CD4-positive, alpha-beta T cell (primary cell): ENCODE measurements at places on chromosomes 2 and 18.

GRCh38 chr2:154600927-154601494, 97.5 kb upstream of the KCNJ3 start:
- DNase-seq, result no peak

- DNase-seq, result no peak
Measured at GRCh38 chr2:223654384-223654915, 52.3 kb upstream of the SCG2 start.

DNA sequence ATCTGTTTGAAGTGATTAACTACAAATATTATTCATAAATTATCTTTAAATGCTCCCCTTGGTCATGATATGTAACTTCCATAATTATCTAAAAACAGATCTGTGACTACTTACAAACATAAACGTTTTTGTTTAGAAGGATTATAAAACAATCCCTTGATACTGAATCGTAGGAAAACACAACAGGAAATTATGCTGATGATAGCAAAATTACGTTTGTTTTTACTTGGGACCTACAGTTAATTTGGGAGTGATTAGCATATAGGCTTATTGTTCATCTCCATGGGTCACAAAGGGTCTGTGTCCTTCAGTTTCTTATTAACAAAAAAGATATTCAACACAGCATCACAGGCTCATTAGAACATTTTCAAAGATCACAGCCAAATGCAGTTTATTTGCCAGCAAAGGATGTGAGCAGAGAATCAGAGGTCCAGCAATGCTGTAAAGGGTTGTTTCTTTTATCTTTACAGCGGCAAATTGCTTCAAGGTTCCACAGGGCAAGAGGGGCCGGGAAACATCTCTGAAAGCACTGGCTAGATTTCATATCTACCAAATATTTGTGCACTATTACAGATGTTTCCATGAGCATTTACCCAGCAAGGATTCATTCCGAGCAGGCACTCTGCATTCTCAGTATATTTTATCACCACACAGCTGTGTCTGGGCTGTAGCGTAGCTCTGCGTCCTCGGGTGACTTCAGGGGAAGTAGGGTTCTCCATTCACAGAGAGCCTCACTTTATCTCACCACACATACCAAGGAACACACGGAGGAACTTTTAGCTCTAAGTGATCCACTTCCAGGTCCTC, 4.1 kb downstream of the CCDC195 start:
- no peak for DNase-seq

GRCh38 chr2:135378591-135378990, 152.4 kb downstream of the ZRANB3 start:
- no peak for DNase-seq

DNA sequence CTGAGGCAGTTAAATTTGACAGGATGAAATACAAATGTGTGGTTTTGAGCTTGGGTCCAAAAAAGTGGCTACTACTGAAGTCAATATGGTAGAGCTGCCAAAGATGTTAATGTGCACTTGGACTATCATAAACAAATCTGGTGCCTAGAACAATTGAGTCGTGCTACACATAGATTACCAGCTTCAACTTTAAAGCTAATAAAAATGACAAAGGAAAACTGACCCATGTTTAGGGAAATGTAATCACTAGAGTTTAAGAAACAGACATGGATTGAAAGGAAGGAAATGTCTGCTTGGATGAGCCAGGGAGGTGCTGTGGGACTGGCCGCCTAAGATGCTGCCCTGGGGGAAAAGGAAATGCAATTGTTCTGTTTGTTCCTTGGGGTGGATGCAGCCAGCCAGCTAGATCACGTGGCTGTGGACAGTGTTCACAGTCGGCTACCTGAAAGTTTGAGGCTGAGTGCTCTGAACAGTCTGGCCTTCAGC, 36.6 kb downstream of the CYB5A start:
- DNase-seq, result no peak

DNA sequence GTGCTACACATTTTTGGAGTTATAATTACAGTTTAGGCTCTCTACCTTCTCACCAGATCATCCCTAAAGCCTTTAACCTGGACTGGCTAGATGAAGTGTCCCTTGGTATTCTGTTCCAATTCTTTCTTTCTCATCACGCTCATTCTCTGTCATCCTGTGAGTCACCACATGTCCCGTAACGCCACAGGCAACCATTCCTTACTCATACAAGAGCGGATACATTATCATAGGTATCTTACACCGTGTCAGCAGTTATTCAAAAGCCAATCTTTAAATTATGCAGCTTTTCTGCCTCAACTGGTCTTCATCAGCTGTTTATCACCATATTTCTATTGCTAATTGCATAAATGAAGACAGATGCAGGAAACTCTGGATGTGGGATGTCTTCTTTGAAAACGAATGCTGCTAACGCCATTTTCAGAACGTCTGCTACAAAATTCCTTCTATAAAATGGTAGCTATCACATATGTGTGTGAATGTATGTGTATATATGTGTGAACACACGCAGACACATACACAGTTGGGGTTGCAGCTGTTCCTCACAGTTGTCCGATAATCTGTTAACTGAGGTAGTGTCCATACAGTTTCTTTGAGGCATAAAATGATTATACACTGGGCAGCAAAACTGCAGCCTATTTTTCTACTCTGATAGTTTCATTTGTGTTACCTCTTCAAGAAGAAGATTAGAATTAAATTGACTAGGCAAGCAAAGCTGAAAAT, 47.9 kb downstream of the EML6 start:
- no peak for DNase-seq

DNA sequence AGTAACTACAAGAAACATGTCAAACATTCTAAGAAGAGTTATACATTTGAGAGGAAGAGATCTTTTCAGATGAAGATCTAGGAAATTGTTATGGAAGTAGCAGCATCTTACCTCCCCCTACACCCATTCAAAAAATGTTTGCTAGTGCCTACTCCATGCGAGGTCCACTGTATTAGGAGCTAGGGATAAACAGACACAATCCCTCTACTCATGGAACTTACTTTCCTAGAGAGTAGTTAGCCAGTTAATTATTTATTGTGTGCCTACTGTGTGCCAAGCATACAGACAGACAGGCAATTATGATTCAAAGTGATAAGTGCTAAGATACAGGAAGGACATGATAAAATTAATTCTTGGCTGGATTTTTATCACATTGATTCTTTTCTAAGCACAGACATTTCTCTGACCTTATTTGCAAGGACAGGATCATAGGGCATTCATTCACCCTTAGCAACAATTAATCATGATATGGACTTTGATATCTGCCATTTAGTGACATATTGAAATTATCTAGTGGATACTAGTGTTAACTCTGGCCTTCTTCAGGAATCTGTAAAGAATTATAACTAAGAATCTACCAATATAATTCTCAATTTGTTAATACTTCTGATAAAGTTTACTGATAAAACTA, 19.6 kb upstream of the TDRD15 start:
- DNase-seq, result no peak

- DNase-seq, result no peak
Measured at GRCh38 chr2:62372824-62373223, 133.2 kb downstream of the TMEM17 start.

GRCh38 chr2:42547014-42547413, 21.4 kb upstream of the MTA3 start:
- no peak for DNase-seq

GRCh38 chr2:26845021-26845420, 2.9 kb upstream of the DPYSL5 start:
- no peak for DNase-seq

DNA sequence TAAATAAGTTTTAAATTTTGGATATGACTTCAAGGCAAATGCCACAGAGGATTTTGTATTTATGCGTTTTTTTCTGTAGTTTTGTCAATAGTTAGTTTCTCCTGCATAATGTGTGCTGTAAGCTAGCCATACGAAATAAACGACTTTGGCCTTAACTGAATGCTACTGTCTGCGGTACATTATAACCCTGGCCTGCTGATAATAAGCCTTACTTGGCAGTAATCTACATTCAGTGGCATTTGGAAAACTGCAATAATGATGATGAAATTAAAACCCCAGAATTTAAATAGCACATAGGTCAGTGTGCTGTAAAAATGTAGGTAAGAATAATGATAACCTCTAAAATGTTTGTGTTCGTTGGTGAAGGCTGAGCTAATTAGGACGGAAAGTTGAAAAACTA, 88.8 kb downstream of the LRP1B start:
- DNase-seq, result no peak

DNA sequence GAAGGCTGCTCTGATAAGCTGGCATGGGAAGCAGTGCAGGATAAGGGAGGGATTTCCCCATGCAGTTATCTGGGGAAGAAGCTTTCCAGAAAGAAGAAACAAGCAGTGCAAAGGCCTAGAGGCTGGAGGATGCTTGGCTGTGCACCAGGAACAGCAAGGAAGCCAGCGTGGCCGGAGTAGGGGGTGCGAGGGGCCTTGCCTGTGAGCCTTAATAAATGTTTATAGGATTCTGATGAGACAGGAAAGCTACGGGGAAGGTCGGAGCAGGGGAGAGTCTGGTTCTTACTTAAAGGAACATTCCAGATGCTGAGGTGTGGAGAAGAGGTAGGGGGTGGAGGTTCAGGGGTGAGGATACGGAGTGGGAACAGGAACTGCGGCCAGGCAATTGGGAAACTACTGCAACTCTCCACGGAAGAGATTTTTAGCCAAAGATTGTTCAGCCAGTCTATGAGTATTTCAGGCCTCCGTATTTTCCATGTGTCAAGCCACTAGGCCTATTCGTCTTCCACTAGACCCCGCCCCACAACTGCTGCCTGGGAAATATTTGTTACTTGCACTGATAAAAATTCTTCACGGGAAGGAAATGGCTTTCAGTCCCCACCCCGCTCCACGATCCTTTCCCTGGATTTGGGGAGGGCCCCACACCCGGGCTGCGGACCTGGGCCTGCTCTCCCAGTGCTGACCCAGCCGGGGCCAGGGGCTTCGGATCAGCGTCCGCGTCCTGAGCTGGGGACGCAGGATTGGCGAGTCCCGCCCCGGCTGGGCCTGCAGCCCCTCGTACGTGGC, 516 bp downstream of the EIF2AK2 start:
- no peak for DNase-seq

DNA sequence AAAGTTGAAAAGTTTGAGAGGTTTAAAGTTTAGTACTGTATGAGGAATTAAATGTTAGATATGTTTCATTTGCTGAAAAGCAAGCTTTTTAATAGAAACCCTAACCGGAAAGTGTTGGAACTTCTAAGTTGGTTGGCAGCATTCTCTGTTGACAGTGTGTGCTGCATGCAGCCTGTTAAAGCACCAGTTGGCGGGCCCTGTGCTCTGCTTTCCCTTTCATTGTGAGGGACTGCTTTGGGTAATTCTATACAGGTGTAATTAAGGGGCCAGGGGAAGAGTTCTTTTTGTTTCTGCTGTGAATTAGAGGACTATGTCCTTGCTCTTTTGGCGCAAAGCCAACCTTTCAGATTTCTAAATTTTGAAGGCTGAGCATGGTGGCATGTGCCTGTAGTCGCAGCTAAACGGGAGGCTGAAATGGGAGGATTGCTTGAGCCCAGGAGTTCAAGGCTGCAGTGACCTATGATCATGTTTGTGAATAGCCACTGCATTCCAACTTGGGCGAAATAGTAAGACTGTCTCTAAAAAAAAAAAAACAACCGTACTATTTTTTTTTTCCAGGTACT, 20.1 kb downstream of the PLEKHB2 start:
- DNase-seq, result no peak

GRCh38 chr2:12046641-12047040, 300.2 kb downstream of the LPIN1 start:
- DNase-seq, result no peak
